Activated CD4-positive, alpha-beta T cell treated with anti-CD3 and anti-CD28 coated beads for 24 hours (primary cell): ENCODE measurements at places on chromosomes 1 and 21.

GRCh38 chr1:29586215-29586614 is 349.9 kb downstream of the PTPRU start:
- DNase-seq: no peak

- DNase-seq: no peak
These were observed 110.3 kb downstream of the MRPL39 start for GRCh38 chr21:25496825-25497482.

- DNase-seq: no peak
These were observed 114.7 kb downstream of the ATP5PO start for GRCh38 chr21:33800753-33801423.

GRCh38 chr1:44673675-44674112 is 587 bp downstream of the TMEM53 start:
- DNase-seq: no peak

GRCh38 chr1:64246294-64246917 is 43.0 kb downstream of the UBE2U start:
- no peak for DNase-seq

DNA sequence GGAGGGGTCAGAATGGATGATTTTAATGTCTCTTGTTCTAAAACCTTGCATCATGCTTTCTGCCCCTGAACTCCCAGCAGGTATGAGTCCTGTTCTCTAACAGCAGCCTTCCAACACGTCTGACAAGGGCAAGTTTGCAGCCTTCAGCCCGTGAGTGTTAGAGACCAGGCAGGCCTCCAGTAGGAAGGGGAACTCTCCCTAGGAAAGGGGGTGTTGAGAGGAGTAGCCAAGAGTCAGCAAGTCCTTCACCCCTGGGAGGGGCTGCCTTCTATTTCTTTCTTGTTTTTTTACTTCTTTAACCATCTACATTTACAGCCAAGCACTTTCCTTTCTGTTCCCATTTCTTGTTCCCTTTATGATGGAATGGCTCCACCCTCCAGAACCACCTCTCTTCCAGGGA is 14.2 kb downstream of the BATF3 start:
- DNase-seq: no peak

DNA sequence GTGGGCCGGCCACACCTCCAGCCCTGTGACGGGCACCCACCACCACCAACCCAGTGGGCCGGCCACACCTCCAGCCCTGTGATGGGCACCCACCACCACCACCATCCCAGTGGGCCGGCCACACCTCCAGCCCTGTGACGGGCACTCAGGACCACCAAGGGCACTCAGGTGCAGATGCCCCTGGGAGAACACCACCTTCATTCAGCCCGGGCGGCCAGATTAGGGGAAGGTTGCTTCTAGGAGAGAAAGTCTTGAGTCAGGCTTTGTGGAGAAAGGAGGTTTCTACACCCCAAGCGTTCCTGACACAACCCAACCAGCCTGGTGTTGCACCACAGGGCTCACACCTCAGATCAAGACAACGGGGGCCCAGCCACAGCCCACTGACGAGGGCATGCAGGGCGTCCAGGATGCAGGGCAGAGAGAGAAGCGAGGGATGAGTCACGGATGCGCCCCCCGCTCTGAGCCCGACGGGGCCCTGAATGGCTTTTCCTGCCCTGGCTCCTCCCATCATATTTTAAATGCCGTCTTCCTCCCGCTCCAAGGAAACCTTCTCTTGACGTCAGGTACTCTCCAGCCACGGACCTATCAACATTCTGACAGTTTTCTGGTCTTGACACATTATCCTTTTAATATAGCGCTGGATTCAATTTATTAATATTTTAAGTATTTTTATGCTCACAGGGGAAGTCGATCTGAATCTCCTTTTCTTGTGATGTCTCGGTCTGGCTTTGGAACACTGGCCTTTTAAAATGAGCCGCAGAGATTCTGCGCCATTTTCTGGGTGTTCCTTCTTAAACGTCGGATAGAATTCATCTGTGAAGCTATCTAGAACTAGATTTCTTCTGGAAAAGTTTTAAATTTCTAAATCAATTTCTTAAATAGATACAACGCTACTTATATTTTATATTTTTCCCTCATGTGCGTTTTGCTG is 631 bp upstream of the SPATC1L start:
- peak; percentile 50 for DNase-seq
